BE2C (cell line): ENCODE measurements at places on chromosomes 2 and 18.

GRCh38 chr2:173808718-173809117 lies 156.5 kb downstream of the SP3 start:
- DNase-seq = no peak

DNA sequence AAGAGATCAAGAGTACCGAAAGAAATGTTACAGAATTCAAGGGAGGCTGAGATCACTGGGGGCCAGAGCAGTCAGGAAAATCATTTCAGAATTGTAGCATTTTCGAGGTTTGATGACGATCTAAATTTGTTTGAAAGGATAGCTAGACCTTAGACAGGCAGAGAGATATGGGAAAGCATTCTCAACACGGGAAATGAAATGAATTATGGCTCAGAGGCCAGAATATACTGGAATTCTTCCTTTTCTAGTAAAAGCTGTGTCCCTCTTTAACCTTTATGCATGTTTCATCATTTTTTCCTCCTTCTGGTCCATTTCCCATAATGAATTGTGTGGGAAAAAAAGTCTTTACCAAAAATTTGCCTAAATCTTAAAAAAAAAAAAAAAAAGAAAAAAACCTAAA lies 78.8 kb downstream of the NABP1 start:
- DNase-seq = no peak

DNA sequence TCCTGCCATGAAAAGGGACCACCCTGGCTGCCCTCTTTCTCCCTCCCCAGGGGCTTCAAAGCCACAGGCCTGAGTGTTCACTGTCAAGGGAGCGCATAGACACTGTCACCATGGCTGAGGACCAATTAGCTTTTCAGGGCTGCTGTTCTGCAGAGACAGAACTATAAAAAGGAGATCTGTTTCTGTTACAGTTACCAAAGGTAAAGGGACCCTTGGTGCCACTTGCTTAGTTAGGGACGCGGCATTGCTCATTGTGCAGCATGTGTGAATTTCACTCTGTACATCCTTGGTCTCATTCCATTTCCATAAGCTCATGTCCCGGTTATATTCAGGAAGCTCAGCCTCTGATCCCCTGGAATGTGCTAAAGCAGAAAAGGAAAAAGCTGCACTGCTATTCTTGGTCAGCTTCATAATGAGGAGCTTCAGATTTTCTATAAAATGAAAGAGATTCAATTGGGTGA lies 55.5 kb upstream of the RNF152 start:
- DNase-seq = no peak

GRCh38 chr2:149894760-149895159 lies 307.2 kb upstream of the MMADHC start:
- no peak for DNase-seq

- no peak for DNase-seq
Observed at GRCh38 chr2:241788135-241788534, 11.5 kb downstream of the GAL3ST2 start.

GRCh38 chr2:25286025-25286400 lies 55.7 kb downstream of the DNMT3A start:
- no peak for DNase-seq

- no peak for DNase-seq
Observed at GRCh38 chr2:217614498-217614897, 388.3 kb downstream of the TNS1 start.

DNA sequence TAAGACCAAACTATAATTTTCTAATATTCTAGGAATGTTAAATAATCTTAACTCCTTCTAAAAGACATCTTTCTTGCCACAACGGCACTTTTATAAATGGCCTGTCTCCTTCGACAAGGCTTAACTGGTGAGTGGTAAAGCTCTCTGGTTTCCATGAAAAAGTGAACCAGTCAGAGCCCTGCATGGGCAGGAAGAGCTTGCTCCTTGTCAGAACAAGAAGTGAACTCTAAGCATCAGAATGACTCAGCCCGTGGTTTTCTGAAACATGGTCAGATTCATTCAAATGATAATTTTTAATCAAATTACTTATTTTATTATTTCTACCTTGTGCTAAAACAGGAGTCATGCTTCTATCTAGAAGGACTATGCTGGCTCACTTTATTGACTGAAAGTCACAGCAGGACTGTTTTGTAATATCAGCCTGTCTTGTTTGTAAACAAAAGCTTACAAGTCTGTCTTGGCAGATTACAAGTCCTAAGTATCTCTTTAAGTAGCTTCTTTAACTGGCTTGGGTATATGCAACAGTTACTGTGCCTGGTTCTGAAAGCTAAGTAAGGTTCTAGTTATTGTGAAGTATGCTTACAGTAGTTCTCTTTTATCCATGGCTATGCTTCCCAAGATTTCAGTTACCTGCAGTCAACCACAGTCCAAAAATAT lies 245.4 kb downstream of the NAPG start:
- DNase-seq = no peak

- no peak for DNase-seq
Observed at GRCh38 chr18:31740180-31740579, 20.5 kb downstream of the SLC25A52 start.

- DNase-seq = no peak
Observed at GRCh38 chr2:217353591-217353990, 493.7 kb upstream of the TNP1 start.

DNA sequence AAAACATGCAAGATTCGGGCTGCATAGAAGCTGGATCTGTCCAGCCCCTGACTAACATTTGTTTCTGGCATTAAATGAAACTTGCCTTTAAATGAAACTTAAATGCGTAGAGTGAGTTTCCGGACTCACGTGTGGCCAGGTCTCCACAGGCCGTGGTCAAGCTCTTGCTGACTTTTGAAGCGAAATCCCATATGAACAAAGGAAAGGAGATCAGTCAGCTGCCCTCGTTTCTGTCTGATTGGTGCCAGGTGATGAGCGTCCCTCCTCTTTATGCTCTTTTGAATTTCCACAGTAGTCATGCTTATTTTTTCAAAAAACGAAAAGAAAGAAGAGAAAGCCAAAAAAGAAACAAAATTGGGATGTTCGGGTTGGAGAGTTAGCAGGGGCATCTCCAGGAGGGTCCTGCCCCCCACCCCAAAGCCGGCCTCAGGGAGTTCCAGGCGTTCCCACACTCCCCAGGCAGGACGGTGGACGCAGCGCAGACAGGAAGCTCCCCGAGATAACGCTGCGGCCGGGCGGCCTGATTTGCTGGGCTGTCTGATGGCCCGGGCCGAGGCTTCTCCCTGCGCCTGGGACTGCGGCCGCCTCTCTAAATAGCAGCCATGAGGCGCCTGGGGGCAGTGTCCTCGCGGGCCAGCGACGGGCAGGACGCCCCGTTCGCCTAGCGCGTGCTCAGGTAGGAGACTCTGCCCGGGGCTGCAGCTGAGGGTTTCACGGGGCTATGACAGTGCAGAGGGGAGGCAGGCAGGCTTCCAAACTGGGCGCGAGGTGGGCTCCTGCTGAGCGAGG lies at the start of gene COLEC11:
Gene COLEC11, plus strand, starts transcription at position 620 of the 789 bp plus-strand sequence. CDS start 9,229 bp downstream, outside the sequence.
- DNase-seq = peak; percentile 89

- DNase-seq = no peak
Observed at GRCh38 chr2:174699993-174700766, 64.1 kb downstream of the CHRNA1 start.

GRCh38 chr18:58269931-58270330 lies 225.9 kb downstream of the NEDD4L start:
- DNase-seq = no peak

- no peak for DNase-seq
Observed at GRCh38 chr2:46672752-46673151, 193.4 kb downstream of the TMEM247 start.

- no peak for DNase-seq
Observed at GRCh38 chr2:238138331-238139195, at the start of gene KLHL30. Gene KLHL30, plus strand, starts transcription at chr2:238138668. Its CDS starts 2,087 bp downstream, at chr2:238140755.

DNA sequence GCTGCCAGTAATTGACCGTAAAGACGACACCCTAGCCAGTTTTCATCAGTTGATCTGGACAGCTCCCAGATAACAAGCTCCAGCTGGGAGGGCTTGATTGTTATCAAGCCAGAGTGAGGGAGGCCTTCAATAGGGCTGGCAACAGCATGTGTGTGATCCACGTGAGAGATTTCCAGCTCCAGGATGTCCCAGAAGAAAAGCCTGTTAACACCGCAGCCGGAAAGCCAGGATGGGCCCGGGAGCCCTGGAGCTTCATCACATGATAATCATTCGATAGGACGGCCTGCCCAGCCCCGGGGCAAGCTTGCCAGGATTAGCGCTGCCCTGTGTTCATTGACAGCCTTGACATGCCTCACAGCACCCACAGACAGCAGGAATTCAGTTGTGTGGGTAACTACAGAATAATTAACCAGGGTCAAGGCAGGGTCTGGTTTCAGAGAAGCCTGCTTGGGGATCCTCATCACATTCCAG lies 182.5 kb downstream of the C1D start:
- DNase-seq = peak; percentile 39

DNA sequence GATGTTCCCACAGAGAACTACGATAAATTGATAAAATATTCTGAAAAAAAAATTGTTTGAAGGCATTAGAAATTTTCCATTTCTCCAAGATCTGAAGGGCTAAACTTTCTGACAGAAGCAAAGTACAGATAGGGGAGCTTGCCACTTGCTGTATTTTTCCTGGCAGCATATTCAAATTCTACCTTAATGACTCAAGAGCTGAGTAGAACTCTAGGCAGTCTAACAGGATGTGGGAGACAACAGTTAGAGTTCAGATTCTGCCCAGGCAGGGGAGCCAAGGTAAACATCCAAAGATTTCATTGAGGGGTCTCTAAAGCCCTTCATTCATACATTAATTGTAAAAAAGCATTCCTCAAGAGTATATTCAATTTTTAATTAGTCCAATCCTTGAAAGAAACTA lies 46.0 kb upstream of the RIT2 start:
- DNase-seq = no peak

DNA sequence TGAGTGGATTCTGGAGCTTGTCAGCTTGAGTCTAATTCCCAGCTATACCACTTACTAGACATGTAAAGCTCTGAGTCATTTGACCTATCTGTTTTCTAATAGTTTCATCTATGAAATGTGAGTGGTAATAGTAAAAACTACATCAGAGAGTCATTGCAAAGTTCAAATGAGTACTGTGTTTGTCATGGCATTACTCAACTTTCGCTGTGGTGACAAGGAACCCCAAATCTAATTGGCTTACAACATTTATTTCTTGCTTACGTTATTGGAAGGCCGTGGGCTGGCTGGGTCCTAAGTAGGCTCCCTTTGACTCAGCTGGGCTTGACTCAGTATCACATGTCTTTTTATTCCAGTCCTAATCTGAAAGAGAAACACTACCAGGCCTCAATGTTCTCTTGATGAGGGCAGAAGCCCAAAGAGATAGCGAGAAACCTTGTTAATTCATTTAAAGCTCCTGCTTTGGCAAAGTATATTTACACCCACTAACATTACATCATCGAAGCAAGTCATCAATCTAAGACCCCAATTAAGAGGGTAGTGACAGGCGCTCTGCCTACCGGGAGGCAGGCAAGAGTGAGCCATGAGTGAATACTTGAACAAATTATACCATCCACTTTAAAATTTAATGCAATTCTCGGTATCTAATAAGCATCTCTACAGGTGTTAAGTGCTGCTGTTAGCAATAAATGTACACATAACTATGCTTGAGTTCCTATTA lies 431.8 kb upstream of the SPHKAP start:
- DNase-seq = no peak

DNA sequence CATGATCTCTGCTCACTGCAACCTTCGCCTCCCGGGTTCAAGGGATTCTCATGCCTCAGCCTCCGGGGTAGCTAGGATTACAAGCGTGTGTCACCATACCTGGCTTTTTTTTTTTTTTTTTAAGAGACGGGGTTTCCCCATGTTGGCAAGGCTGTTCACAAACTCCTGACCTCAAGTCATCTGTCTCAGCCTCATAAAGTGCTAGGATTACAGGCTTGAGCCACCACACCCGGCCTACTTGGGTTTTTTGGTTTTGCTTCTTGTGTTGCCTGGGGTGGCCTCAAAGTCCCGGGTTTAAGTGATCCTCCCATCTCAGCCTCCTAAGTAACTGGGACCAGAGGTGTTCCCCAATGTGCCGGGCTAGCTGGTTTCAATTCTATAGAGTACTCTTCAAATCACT lies 64.6 kb downstream of the NAPG start:
- DNase-seq = no peak

GRCh38 chr2:145931781-145932395 lies 1412.0 kb upstream of the ZEB2 start:
- no peak for DNase-seq

GRCh38 chr2:165563468-165564225 lies 94.1 kb downstream of the CSRNP3 start:
- no peak for DNase-seq

DNA sequence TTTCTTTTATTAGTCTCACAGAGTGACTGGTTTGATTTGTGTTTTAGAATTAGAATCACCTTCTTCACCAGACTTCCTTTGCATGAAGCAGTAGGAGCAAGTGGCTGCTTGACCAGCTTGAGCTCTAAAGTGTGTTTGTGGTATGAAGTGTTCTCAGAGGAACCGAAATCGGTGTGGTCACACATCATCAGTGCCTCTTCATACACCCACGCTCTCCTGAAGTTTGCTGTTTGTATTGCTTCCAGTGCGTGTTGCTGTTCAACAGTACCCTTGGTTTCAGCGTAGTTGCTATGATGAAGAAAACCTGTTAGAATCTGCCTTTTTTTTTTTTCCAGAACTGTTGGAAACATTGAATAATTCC lies 77.9 kb downstream of the LIMS1 start:
- no peak for DNase-seq

- no peak for DNase-seq
Observed at GRCh38 chr2:132701810-132702209, 31.8 kb upstream of the LYPD1 start.

DNA sequence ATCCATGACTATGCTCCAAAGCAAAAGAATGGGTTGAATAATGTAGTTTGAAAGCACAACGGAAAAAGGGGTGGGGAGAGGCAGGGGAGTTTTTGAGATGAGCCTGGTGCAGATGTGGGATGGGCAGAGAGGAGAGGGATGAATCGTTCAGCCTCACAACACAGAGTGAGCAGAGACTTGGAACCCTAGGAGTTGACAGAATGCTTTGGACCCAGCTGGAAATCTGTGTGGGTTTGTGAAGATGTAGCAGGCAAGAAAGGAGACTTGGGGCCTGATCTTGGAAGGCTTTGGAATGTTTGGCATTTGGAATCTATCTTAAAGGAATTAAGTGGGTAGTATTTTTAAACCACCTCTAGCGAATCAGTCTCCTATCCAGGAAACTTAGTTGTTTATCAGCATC lies 66.0 kb upstream of the KCTD1 start:
- no peak for DNase-seq

- DNase-seq = no peak
Observed at GRCh38 chr2:18273205-18273604, 287.2 kb downstream of the RDH14 start.

GRCh38 chr2:62660087-62660486 lies 45.4 kb upstream of the EHBP1 start:
- DNase-seq = no peak
